NCI-H2171 (cell line): ENCODE measurements at places on chromosomes 1 and 21.

DNA sequence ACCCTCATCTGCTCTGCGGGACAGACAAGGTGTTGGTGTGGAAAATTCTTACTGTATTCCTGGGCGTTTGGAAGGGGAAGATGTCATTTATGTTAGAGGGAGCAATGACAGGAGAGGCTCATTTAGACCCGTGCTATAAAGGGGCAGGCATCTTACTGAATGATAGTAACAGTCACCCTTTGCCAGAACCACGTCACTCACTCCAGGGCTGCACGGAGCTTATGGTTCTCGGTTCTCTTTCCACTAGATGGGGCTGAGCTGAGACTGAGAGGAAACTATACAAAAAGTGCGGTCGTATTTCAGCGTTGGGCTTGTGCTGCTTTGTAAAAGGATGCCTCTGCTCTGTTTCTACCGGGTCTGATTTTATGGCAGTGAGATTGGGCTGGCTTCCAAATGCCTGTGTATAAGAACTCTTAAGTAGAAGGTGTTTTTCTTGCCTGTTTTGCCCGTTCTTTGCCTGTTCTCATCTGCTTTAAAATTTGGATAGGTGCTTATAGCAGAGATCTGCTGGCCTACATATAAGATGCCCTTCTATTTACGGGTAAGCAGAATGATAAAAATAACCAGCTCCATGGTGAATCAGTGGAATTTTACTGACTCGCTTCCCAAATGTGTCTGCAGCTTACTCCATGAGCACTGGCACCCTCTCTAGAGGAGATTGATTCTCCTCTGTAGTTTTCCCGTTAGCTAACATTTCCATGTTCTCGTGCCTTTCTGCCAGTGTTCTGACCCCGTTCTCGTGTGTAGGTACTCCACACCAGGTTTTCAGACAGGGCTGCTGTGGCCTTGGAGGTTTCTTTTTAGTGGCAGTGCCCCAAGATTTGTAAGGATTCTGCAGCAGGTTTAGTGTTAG is 55.9 kb downstream of the MRPS6 start:
- no peak for DNase-seq

GRCh38 chr1:78543941-78544643 is 53.3 kb downstream of the PTGFR start:
- DNase-seq: no peak

DNA sequence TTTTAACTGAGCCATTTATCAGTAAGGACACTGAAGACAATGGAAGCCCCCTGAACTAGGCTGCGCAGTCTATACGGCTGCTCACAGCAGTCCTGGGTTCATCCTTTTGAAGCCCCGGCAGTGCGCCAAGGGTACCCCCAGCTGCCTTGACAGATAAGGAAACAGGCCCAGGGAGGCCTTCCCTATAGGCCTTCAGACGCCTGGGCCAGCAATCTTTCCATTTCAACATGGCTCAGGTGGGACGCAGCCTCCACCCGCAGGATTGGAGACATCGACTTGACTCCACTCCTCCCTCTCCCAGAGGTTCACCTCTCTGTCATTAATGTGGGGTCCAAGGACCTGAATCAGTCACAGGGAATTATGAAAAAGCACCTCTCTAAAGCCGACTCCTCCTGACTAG is 2.8 kb upstream of the LYPD8 start:
- DNase-seq: no peak

DNA sequence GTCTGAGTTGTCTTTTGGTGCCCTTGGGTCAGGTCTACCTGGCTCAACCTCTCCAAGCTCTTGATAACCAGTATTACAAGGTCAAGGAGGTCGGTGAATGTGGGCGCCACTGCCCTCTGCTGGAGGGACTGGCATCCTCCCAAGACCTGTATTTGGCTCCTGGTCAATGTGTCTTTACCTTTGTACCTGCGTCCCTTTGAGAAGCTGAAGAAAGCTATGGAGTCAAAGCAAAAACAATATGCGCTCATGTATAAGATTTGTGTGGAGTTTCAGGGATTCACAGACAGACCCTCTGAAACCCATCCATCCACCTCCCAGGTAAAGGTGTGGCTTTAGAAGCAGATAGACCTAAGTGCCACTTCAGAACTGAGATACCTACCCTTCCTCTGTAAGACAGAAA is 61.8 kb upstream of the NBL1 start:
- DNase-seq: no peak

GRCh38 chr21:27425574-27425973 is 458.7 kb upstream of the ADAMTS5 start:
- no peak for DNase-seq

GRCh38 chr21:15283789-15284188 is 219.0 kb upstream of the NRIP1 start:
- DNase-seq: no peak

DNA sequence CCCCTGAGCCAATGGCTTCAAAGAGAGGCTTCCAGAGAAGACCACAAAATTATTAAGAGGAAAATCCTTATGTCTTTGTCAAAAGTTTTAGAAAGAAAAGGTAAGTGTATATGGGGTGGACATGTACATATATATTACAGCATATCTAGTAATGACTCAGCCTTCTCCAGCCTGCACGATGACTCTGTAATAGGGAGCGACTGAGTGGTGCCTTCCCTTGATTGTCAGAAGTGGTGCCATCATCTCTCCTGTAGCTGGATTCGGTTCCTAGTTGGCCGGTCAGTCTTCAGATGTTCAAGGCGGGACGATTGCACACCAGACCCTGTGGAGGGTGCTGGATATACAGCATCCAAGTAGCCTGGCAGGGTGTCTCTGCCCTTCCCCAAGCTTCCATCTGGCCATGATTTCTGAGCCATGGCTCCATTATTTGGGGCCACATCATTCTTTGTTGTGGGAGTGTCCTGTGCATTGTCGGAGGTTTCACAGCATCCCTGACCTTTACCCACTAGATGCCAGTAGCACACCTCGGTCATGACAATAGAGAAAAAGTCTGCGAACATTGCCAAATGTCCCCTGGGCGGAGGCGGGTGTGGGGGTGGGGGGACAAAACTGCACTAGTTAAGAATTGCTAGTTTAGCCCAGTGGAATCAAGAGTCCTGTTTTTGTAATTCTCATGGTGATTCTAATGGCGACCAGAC is 206.2 kb upstream of the KAZN start:
- DNase-seq: no peak

DNA sequence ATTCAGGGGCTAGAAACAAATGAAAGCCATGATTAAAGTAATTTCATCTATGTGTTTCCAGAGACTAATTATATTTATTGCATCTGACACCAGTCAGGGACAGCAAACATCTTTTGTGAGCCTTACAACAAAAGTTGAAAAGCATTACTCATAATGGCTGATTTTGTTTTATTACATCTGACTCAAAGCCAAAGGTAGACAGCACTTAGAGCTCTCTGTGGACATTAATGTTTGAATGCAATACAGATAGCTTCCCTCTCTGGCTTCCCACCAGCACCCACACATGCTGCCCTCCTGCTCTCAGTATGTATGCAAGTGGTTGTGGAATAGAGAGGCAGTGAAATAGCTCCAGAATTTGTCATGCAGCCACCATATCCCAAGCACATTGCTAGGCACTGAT is 198.7 kb downstream of the SETD4 start:
- DNase-seq: no peak

DNA sequence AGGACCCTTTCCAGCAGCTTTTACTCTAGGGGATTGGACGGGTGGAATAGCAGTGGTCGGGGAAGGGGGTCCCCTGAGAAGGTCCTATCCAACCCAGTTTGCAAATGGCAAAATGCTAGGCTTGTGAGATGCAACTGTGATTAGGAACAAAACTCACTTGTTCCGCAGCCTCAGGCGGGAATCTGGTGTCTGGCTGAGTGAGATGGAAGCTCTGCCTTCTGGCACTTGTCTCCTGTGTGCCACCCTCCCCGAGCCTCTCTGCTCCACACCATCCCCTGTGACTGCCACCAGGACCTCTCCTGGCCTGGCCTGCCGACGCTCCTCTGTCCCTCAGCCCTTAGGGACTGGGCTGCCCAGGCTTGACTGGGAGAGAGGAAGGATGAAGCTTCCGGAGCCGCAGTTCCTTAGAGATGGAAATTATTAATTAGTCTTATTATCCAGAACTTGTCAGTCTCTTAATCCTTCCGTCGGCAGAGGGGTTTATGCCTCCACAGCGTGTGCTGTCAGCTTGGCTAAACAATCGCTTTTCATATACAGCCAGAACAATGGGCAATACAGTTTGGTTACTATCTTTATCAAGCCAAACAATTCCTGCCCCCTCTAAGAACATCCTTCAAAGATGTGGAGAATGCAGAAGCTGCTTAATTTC is 292.8 kb upstream of the VAMP3 start:
- DNase-seq: no peak

GRCh38 chr1:215133532-215133931 is 51.0 kb downstream of the KCNK2 start:
- DNase-seq: no peak

DNA sequence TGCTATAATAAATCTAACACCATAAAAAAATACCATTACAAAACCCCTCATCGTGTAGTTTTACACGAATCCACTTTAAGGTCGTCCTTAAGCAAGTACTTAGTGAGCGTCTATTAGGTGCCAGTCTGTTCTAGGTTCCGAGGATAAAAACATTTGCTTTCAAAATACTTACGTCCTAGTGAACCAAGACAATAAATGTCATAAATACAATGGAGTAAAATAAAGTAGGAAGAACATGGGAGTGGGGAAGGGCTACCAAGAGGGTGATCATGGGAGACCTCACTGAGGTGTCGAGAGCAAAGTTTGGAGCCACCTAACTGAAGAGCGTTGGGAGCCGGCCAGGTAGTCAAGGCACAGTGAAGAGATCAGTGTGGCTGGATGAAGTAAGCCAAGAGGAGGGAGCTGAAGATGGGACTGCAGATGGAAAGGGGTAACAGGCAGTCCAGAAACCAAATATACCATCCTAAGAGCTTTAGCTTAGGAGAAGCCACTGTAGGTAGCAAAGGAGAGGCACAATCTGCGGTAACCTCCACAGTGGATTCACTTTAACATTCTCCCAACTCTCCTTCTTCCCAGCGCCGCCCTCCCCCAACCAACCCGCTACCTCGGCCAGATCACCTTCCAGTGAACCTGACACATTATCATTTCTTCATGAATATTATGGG is 684 bp downstream of the LTN1 start:
- DNase-seq: peak; percentile 5

DNA sequence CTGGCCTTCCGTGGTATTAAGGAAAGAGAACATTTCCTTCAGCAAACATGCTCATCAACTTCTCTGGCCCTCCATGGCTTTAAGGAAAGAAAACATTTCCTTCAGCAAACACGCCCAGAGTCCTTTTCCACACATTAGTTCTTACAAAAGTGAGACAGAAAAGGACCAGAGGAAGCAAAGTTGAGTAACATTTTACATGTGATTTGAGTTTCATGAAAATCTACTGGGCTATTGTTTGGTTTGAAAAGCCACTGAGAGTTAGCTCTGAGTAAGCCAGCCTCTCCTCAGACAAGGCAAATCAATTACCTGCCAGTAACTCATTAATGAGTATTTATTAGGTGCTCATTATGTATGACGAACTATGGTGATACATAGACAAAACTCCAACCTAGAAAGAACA is 78.0 kb downstream of the NID1 start:
- no peak for DNase-seq

GRCh38 chr1:14755518-14756252 is 157.2 kb downstream of the KAZN start:
- DNase-seq: no peak
